ENCODE measurements at places on chromosomes 2 and 18.

GRCh38 chr18:57167617-57168308 lies 20.9 kb downstream of the BOD1L2 start:
- DNase-seq, result no peak

DNA sequence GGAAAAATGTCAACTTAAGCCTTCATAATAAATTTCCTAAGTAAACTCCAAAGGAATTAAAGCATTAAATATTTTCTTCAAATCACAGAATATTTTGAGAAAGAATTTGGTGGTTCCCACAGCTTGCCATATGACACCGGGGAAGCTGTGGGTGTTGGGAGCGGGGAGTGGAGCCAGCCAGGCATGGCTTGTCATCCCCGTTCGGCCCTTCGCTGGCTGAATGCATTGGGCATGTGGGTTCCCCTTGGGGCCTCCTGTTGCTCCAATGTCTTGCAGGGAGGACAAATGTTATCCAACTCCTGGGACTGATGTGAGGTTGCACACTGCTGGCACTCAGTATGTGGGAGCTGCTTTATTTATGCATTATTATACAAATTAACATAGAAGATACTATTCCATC lies 18.6 kb downstream of the NGEF start:
- no peak for DNase-seq

GRCh38 chr2:227183657-227184367 lies 19.4 kb downstream of the COL4A3 start:
- peak; percentile 91 for DNase-seq

GRCh38 chr2:73968357-73968937 lies 16.3 kb upstream of the TET3 start:
- DNase-seq, result no peak

DNA sequence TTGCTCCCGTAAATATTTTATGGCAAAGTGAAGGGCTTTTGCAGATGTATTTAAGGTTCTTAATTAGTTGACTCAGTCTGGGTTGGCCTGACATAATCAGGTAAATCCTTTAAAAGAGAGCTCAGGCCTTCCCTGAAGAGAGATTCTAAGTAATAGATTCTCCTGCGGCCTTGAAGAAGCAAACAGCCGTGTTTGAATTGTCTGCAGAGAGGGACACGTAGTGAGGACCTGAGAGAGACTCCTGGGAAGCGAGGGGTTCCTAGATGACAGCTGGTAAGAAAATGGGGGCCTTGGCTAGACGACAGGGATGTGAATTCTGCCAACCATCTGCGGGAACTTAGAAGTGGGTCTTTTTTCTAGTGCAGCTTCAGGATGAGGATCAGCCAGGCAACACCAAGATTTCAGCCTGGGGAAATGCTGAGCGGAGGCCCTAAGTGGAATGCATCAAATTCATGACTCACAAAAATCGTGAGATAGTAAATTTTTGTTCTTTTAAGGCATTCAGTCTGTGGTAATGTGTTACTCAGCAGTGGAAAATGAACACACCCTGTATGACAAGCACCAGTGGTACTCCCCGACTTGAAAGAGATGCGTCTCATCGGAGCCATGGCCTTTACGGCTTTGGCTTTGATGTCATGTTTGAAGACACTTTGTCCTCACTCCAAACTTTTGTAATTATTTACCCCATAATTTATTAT lies 62.1 kb upstream of the SMIM21 start:
- peak; percentile 64 for DNase-seq

GRCh38 chr2:184906709-184907108 lies 308.4 kb downstream of the ZNF804A start:
- peak; percentile 19 for DNase-seq

DNA sequence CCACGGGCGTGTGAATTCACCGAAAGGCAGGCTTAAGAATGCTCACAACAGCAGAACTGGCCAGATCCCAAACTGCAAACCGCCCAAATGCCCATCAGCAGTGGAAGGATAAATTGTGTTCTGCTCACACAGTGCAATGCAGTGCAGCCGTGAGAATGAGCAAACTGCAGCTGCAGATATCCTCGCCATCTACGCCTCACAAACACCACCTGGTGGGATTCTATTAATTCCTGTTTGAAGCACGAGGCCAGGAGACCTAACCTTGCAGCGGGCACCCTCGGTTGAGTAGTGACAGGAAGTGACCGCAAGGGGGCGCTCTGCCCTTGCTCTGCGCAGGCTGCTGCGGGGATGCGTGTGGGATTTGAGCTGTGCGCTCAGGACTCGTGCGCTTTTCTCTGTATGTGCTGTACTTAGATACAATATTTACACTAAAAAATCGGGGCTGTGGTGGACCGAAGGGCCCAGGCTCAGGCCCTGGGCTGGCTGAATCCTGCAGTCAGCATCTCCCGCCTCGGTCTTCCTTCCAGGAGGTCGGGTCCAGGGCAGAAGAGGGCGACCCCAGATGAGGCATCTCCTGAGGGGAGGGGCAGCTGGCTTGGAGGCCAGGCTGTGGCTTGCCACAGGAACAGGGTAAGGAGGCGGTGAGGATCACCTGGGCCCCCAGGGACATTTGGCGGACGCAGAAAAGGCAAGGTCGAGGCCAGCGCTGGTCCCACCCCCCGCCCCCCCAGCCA lies 19.8 kb upstream of the PDIA6 start:
- DNase-seq, result peak; percentile 51

DNA sequence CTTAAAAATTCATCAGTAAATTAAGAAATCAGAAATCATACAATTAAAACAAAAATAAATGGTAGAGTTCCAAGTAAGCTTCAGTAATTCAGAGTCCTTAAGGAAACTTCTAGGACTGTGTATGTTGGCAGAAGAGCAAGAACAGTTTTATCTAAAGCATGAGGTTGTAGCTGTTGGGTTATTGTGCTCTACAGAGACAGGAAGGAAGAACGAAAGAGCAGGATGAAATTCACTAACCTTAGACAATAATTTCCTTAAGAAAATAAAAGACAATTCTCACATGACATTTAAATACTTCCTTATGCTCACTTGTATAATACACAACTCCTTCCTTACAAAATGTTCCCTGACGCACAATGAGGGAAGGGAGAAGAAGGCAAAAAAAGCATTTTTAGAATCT lies 133.4 kb downstream of the STK39 start:
- no peak for DNase-seq

DNA sequence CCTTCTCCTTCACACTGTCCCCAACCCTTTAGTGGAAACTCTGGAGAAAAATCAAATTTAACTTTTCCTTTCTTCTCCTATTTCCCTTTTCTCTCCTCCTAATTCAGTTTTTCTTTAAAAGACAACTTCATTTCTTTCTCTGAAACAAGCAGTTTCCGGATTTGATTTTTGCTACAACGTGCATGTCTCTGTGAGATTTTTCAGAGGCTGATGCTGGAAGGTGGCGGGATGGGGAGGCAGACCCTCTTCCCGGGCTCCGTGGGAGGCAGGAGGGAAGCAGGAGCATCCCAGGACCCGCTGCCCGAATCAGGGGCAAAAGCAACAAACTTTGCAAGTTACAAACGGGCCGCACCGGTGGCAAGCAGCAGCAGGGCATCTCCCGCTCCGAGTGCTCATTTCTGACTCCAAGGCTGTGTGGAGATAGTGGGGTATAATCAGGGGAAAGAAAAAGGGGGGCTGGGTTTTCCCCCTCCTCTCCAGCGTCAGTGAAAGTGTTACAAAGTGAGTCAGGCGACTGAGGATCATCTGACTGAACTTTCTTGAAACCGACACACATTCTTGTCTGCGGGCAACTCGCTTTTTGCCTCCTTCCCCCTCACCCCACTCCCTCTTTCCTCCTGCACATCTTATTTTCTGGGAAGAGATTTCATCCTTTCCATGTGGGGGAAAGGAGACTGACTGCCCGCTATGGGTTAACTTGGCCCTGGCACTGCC lies 6.4 kb downstream of the ZEB2 start:
- peak; percentile 29 for DNase-seq

DNA sequence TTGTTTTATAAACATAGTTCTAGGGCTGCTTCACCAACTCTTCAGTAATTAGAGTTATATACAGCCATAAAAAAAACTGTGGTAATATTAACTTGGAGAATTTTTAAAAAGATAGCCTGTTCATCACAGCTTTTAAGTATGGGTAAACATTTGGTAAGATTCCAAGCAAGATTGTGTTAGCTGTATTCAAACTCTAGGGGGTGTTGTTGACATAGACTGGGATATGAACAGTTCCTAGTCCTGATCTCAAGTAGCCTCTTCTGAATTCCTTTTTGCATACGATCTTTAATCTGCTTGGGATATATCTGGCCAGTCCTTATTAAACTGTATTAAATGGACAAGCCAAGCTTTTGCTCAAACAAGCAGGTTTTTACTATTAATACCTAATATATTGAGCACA lies 13.4 kb downstream of the NOP58 start:
- peak; percentile 39 for DNase-seq

DNA sequence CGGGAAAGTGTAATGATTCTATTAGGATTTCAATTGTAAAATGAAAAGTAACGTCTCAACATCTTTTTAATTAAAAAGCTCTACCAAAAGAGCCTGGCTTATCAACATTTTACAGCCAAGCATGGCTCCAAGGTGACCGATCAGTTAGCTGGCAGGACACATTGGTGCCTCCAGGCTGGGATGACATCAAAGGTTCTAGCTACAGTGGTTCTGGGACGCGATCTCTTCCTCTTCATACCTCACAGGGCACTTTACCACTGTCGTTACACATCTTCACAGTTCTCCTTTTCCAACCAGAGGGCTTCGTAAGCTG lies 693 bp downstream of the ORC2 start:
- DNase-seq, result peak; percentile 49

DNA sequence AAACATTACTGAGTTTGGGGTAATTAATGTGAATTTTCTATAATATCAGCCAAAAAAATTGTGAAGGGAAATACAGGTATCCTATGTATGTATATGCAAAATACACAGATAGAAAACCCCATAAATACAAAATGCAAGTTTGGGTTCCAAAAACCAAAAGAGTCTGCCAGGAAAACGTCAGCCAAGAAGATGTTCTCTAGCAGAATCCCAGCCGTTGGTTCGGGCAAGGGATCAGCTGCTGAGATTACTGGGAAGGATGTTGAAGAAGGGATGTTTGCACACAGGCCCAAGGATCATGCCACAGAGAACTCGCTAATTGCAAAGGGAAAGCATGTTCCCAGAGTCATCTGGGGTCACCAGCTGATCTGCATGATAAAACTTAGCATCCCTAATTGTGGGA lies 9.5 kb upstream of the ANO7 start:
- no peak for DNase-seq

DNA sequence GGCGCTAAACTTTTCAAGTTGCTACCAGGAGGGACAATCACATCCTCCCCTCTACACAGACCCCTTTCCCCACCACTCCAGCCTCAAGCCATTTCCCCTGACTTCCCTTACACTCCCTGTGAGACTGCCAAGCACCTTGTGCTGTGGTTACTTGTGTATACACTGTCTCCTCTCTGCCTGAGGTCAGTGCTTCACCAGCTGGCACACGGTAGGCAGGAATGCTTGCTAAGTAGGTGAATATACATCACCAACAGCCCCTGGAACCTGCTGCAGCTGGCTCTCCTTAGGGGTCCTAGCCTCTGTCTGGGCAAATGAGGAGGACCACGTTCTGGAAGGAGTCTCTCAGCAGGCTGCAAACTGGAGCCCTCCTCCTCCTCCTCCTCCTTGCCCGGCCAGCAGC lies 38.3 kb upstream of the ACAA2 start:
- no peak for DNase-seq

DNA sequence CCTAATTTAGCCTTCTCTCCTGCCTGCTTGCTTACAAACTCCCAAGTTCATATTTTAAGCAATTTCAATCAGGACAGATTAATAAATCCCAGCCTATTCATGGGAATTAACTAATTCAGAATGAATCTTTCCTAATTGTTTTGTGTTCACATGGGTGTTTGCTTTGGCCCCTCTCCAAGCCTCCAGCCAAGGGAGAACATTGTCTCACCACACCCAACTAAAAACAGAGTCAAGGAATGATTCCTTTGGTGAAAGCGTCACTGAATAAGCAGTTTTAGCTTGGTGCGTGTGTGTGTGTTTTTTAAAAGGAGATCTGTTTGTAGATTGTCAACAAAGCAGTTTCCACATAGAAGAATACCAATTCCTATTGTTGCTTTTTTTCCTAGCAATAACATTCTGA lies 43.0 kb upstream of the DSG1 start:
- peak; percentile 35 for DNase-seq

GRCh38 chr2:46873604-46874068 lies 42.0 kb downstream of the MCFD2 start:
- DNase-seq, result peak; percentile 75
